ENCODE measurements at places on chromosomes 5 and 9.

GRCh38 chr5:74261866-74262265 lies 378.7 kb downstream of the ENC1 start:
- no peak for DNase-seq

- DNase-seq = no peak
Observed at GRCh38 chr9:129629251-129629820, 3.4 kb downstream of the NTMT1 start.

DNA sequence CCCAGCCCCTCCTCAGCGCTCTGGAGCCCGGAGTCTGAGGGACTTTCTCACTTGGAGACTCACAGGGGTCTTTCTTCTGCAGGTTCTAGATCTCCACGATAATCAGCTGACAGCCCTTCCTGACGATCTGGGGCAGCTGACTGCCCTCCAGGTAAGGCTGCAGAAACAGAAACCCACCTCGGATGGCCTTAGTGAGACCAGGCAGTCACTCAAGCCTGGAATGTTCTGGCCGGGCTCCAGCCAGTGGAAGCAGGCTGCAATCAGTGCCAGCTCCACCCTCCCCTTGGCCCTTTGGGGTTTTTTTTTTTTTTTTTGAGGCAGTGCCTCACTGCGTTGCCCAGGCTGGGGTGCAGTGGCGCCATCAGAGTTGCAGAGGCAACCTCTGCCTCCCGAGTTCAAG lies 7.6 kb downstream of the LRSAM1 start:
- DNase-seq = no peak

DNA sequence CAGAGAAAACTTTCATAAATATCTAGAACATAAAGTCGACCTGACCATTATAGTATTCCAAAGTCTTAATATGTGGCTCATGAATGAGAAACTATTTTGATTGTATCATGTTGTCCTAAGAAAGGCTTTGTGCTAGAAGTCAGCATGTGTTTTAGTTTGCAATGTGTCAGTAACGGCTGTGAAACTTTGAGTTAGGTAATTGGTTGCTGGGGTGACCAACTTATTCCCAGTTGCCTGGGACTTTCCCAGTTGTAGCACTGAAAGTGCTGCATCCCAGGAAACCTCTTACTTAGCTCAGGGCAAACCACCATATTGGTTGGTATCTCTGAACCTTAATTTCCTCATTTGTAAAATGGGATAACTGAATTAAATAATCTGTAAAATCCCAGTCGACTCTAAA lies 114.6 kb upstream of the SLC12A2 start:
- DNase-seq = no peak

Measured in activated CD8-positive, alpha-beta memory T cell treated with anti-CD3 and anti-CD28 coated beads, Interleukin-2, amount 50 U/mL, for 4 hours (primary cell).